ENCODE measurements at places on chromosomes 13 and 19.

DNA sequence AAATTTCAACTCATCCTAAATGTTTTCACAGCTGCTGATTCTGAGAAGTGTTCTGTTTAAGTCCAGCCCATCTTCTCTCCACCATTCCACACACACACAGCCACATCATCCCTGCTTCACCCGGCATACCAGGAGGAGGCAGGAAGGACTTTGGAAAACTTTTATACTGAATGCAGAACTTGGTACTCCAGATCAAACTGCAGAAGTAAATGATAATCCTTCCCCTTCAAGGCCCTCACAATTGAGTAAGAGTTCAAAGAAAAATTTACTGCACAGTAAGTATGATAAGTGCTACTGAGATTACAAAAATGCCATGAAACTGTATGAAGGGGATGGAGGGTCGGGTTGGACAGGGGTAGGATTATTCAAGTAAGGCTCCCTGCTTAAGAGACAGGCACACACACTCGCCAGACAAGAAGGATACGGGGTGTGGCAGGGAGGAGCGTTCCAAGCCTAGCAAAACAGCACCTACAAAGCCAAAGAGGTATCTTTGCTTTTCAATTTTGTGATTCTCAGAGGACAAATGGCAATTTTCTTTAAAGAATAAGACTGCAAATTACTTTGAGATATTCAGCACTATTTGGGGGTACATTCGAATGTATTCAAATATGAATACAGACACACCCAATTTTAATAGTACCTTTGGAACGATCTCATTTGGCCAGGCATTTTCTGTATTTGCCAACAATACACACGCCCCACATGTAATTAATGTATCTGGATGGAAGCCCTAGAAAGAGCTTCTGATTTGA, 2.5 kb downstream of the USP12 start:
- DNase-seq: no peak

DNA sequence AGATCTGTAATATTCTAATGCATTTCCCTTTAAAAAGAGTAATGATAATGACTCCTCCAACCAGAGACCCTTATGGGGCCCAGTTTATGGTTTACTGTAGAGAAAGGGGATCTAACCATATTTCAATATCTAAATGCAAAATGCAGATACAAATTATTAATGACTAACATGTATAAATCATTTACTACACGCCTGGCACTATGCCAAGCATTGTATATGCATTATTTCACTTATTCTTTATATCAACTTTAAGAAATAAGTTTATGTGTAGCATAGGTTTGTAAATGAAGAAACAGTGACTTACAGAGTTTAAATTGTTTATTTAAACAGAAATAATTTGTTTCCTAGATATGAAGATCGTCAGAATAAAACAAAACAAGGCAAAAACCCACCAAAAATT, 86.2 kb upstream of the SCEL start:
- no peak for DNase-seq

GRCh38 chr19:8332976-8333766, 9.9 kb downstream of the KANK3 start:
- no peak for DNase-seq

GRCh38 chr19:34428549-34429285, 536 bp downstream of the UBA2 start:
- DNase-seq: no peak

DNA sequence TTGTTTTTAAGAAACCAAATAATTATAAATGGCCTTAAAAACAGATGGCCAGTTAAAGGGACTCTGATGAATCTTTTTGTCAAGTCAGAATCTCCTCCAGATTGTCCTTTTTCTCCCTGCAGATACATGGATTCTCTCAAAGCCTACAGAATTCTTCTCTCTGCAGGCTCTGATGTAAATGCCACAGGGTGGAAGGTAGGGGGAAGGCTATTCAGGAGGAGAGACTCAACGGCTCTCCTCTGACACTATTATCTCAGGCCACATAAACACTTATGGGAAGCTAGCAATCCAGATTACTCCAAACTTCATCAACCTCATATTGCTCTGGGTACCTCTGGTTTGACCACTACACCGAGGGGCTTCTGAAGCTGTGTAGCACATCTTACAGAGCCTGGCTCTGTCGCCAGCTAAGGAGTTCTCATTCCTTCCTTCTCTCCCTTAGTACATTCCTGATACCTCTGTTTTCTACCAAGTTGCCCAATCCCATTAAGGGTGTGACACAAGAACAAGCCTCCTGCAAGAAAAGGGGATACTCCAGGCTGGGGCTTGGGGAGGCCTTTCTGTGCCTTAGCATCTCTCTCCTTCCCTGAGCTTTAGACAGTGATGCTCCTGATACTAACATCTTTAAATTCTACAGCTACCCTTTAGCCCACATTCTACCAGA, 14.9 kb downstream of the LCP1 start:
- no peak for DNase-seq

DNA sequence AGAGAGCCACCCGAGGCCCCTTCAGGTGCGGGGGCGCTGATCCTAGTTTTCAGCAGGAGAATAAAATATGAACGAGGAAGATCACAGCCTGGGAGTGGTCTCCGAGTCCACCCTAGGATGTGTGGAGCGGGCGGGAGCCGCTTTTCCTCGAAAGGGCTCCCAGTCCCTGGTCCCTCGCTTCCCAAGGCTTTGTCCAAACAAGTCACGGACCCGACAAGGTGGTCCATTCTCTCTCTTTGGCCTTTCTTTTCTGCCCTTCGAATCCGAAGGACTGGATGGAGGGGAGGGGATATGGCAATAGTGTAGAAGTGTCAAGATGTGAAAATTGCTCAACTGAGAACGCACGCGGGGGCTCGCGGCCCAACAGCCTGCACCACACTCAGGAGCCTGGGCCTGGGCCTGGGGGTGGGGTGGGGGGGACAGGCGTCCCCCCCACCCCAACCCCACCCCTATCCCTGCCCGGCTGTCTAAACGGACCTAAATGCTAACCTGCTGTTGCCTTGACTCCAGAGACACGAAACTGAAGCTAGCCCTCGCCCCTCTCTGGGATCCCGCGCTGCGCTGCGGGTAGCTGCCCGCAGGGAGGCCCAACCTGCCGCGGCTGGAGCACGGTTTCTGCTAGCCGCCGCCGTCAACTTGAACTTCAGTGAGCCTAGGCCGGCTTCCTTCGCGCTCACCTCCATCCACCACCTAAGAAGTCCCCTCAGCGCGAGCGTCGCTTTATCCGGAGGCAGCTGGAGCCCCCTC, 7.1 kb downstream of the ZIC2 start:
- DNase-seq: no peak

DNA sequence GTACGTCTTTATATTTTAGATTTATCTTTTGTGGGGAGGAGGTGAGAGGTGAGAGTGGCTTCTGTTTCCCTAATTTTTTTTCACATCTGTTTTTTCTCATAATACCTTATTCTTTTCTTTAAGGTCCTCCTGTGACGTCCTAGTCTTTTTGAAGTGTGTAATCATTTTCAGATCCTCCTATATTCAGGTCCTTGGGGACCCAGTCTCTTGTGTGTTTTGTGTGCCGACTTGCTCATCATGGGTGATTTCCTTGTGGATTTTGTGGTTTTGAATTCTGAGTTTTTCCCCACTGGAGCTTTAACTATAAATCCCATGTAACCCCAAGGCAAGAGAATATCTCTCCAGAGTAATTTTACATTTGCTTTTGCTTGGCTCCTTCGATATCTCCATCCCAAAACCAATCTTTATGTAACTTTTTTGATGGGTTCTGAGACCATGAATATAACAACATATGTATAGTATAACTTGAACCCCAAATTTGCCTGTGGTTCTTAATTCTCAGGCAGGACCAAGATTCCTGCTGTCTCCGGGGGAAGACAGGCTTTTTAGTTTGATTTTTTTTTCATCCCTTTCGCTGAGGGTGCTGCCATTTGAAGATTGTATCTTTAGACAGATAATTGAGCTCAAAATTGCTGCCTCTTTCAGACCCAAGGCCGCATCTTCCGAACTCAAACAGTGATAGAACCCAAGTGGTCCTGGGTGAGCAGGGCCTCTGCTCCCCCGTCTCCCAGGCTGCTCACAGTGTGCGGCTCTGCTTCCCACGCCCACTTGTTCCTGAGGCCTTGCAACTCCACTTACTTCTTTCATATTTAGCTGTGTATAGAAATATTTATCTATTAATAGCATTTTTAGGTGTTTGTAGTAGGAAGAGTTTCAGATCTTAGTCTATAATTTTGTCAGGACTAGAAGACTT, 59.1 kb upstream of the GPR183 start:
- no peak for DNase-seq

DNA sequence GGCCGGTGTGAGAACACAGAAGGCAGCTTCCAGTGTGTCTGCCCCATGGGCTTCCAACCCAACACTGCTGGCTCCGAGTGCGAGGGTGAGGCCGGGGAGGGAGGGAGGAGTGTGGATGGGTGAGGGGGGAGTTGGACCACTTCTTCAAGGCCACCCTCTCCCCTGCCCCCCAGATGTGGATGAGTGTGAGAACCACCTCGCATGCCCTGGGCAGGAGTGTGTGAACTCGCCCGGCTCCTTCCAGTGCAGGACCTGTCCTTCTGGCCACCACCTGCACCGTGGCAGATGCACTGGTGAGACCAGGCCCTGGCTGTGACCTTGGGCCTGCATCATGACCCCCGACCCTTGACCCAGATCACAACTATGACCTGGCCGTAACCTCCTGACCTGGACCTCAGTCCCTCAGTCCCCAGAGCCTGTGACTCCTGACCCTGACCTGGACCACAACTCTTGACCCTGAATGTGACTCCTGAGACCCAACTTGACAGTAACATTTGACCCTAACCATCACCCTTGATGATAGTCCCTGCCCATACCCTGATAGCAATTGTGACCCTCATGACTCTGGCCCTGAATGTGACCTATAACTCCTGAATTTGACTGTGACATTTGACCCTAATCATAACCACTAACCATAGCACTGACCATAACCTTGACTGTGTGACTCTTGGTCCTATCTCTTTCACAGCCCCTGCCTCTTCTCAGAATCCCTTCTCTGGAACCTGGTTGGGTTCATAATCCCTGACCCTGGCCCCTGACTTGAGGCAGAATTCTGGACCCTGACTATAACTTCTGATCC, 10.9 kb downstream of the LTBP4 start:
- no peak for DNase-seq

- DNase-seq: no peak
Measured at GRCh38 chr19:33291623-33292534, 10.5 kb downstream of the CEBPA start.

- no peak for DNase-seq
Measured at GRCh38 chr13:26786651-26787295, 26.2 kb upstream of the GPR12 start.

DNA sequence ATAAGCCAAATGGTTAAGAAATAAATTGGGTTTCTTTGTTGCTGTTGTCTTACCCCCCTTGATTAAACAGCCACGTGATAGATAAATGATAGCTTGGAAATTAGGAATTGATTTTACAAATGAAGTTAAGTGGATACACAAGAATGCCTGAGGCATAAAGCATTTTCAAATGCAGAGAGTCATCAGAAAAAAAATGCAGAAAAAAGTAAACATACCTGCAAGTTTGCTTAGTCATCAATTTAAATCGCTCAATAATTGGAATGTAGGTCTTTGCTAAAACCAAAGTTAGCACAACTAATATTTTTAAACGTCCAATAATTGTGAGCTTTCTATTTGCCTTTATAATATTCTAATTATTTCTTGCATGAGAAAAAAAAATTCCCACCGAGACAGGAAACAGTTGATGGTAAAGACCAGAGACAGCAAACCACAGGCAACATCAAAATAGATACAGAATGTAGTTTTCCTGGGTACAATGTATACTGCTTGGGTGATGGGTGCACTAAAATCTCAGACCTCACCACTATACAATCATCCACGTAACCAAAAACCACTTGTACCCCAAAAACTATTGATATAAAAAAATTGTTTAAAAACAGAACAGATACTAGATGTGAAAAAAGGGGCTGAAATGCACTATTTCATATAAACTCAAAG, 924.0 kb downstream of the PCDH9 start:
- DNase-seq: no peak

GRCh38 chr13:97574926-97575325, 141.0 kb downstream of the RAP2A start:
- no peak for DNase-seq

- peak; percentile 94 for DNase-seq
Measured at GRCh38 chr13:60163478-60164233, at the start of gene DIAPH3. Gene DIAPH3, minus strand, starts transcription at chr13:60163928. Its CDS starts 162 bp downstream, at chr13:60163766.

GRCh38 chr13:51778392-51778791, 25.6 kb downstream of the DHRS12 start:
- DNase-seq: no peak

GRCh38 chr19:2288818-2289713, 7.1 kb upstream of the PEAK3 start:
- no peak for DNase-seq
